Astrocyte of the hippocampus (primary cell): ENCODE measurements at places on chromosomes 2 and 18.

GRCh38 chr2:149314687-149315086 lies 15.7 kb upstream of the LYPD6 start:
- DNase-seq: no peak

- peak; percentile 17 for DNase-seq
Measured at GRCh38 chr18:23689616-23690504, 607 bp downstream of the LAMA3 start.

DNA sequence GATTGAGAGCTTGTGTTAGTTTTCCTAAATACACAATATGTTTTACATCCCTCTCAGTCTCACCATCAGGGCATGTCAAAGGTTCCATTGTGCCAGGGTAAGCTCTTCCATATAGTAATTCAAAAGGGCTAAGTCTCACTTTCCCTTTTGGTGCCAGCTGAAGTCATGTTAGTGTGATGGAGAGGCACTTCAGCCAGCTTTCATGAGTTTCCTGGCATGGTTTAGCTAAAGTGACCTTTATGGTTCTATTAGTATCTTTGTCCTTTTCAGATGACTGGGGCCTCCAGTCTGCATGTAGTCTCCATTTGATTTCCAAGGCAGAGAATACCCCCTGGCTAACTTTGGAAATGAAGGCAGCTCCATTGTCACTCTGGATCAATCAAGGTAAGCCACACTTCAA lies 27.2 kb downstream of the NAT8 start:
- no peak for DNase-seq

GRCh38 chr2:147577998-147578380 lies 266.8 kb upstream of the ACVR2A start:
- no peak for DNase-seq

GRCh38 chr2:166614503-166614902 lies 120.5 kb upstream of the SCN7A start:
- no peak for DNase-seq

DNA sequence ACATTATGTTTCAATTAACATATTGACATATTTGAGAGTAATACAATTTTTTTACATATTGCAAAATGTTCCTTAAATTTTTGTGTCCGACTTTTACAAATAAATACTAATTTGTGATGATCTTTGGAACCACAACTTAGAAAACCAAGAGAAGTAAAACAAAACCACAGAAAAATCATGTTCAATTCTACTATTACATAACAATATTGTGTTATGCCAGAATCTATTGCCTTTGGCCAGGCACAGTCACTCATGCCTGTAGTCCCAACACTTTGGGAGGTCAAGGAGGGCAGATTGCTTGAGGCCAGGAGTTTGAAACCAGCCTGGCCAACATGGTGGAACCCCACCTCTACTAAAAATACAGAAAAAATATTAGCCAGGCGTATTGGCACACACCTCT lies 92.8 kb upstream of the APCDD1 start:
- no peak for DNase-seq

DNA sequence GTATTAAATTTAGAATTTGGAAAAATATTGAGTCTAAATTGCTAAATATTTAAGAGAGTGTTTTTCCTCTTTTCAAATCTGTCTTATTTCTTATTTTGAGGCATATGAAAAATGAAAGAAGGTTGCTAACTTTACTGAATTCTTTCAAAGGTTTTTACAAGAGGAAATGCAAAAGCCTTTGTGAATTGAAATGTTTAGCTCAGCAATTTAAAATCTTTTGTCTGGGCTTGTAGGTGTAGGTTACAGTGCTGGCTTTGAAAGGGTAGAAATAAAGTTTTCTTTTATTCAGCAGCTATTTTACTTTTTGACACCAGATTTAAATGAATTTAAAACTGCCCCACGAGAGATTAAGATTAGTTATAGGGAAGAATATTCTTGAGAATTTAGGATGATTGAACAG lies 192.0 kb downstream of the CDH7 start:
- DNase-seq: no peak
